M059J (cell line): ENCODE measurements at places on chromosomes 4 and X. TPM values are rescaled to one million over a fixed set of nuclear protein-coding genes. Genes with fewer than 3 reads are reported as not detected.

Gene DNASE1L1
- total RNA-seq, result 49.1 and 65.3 TPM in 2 replicates

Gene TMEM255A
- total RNA-seq, result 1.9 and 2.6 TPM in 2 replicates

Gene BRS3
- not detected in 2 replicates for total RNA-seq

Gene ART3
- total RNA-seq, result not detected in 2 replicates

Gene KLB
- not detected in 2 replicates for total RNA-seq

- peak; percentile 73 for DNase-seq
Measured at GRCh38 chrX:81259020-81259713, 57.3 kb downstream of the SH3BGRL start.

DNA sequence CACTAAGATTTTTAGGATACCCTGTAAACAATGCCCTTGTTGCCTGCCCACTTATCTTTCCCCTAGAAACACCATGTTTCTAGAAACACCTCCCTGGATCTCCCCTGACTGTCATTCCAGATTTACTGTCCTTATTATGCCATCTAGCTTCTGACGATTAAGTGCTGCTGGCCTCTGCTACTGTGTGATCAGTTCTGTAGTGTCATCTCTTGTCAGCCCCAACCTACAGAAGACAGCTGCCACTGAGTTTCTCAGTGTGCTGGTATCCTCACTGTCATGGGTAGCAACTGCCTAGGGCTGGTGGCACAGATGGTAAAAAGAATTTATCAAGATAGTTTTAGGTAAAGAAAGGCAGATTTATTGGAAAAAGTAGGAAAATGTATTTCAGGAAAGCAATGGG, 68.7 kb upstream of the WWC2 start:
- DNase-seq, result no peak

- no peak for DNase-seq
Measured at GRCh38 chr4:11542952-11543351, 114.3 kb upstream of the HS3ST1 start.

GRCh38 chrX:85107407-85107806, 103.7 kb downstream of the APOOL start:
- peak; percentile 2 for DNase-seq

DNA sequence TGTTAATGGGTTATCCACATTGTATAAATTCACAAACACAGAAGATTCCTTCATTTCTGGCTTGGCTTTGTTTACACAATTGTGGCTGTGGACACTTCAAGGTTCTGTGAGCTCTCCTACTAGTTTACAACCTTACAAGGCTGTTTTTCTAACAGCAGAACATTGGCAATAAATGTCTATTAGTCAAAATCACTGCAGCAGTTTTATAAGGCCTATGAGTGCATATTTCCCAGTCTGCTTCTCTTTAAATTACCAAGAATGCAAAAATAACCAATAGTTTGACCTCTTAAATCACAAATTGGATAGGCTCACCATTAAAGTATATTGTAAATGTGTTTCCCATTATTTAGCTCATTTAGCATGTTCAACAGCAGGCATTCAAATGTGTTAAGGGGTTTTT, 239.2 kb downstream of the DKK2 start:
- peak; percentile 7 for DNase-seq

DNA sequence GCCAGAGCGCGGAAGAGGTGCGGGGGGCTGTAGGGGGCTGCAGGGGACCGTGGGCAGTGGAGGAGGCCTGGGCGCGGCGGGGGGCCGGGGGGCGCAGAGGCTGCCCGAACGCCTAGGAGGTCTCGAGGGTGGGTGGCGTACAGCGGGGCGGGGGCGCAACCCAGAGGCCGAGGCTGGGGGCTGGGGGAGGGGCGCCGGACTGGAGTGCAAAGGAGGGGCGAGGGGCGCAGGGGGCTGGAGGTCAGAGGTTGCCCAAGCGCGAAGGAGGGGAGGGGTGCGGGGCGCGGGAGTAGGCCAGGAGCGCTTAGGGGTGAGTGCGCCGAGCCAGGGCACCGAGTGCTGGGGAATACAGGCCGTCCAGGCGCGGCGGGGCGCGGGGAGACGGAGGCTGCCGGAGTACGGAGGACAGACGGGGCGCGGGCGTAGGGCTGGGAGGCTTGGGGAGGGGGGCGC, 255 bp downstream of the GYG2 start:
- DNase-seq, result no peak

GRCh38 chr4:138241281-138242075, 671 bp downstream of the SLC7A11 start:
- DNase-seq, result peak; percentile 54

DNA sequence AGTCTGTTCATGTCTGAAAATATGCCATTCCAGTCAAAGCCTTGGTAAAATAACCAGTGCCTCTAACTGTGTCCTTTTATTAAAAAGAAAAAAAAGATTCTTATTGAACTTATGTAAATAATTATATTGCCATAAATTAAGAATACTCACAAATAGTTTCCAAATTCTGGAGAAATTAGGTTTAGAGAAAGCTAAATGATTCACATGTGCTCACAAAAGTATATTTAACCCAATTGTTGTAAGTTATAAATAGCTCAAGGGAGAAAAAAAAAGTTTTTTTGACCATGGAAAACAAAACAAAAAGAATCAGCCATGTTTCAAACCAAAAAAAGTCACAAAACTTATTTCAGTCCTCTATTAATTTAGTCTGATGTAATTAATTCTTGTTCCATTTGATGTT, 25.3 kb upstream of the HERC6 start:
- DNase-seq, result no peak

DNA sequence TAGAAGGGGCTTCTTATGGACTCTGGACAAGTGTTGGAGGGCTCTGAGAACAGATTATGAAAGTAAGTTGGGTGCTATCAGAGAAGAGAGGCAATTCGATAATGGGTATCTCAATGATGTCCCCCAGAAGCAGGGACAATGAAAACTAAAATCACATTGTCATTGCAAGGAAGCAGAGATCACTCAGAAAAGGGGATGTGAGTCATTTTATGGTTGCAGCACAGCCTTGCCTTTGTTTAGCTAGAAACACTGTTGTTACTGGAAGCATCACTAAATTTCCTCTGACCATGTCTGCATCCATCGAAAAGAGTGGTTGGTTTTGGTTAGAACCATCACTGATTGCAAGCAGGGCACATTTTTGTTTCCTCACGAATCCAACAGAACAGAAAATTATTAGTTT, 246.8 kb upstream of the NWD2 start:
- peak; percentile 32 for DNase-seq

- DNase-seq, result peak; percentile 83
Measured at GRCh38 chr4:146222313-146222712, 8.0 kb downstream of the REELD1 start.

GRCh38 chrX:68822641-68823410, 6.0 kb upstream of the EFNB1 start:
- DNase-seq, result peak; percentile 65

DNA sequence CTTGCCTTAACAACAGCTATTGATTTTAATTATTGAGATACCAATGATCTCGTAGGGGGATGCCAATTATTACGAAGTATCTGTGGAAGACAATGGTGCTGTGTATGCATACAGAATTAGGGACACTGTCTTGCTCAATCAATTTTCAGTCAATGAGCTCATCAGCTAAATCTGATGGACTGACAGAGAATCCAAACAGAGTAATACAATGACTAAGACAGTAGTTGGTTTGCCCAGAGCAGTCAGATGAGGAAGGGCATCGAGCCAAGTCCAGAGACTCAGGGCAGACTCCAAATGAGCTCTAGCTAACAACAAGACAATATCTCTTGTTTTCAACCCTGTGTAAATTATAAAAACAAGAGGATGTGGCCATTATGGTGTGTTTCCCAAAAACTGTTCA, 14.7 kb upstream of the GSX2 start:
- peak; percentile 87 for DNase-seq

GRCh38 chrX:19040373-19040772, 56.5 kb upstream of the PHKA2 start:
- no peak for DNase-seq
